ENCODE measurements at places on chromosomes 1 and 21. TPM values are rescaled to one million over a fixed set of nuclear protein-coding genes. Genes with fewer than 3 reads are reported as not detected.

DNA sequence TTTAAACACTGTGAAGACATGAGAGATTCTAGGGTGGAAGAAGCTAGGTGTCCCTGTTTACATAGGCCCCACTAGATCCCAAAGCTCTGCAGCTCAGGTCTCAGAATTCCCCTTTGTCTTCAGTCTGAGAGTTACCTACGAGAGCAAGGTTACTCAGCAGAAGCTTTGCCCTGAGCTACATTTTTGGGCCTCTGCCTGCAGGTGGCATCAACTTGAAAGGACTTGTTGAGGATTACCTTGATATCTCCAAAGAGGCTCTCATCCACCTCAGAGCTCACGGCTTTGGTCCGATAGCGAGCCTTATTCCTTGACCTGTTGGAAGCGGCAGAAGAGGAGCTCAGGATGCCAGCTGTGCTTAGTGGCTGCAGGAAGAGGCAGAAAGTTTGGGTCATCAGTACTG lies 7.0 kb downstream of the CFAP45 start:
- H3K4me1 ChIP-seq, result peaks cover 17% of the 10 kb centered on the region
- H3K36me3 ChIP-seq, result no peaks in the 10 kb centered on the region
- no peak overlapping the region for H3K4me3 ChIP-seq
- no peak overlapping the region for H3K27ac ChIP-seq

DNA sequence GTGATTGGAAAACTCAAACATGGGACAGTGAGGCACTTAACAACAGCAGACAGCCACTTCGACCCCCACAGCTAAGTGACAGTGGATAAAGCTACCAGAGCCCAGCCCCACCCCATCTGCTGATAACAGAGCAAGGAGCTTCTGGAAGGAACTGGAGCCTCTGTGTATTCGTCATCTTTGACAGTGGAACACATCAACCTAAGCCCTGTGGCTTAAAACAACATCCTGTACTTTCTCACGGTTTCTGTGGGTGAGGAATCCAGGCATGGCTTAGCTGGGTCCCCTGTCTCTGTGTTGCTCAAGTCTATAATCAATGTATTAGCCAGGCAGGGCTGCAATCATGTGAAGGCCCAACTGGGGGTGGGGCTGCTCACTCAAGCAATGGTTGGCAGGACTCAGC lies 18.4 kb upstream of the SIPA1L2 start:
- H3K27me3 ChIP-seq, result no peaks in the 10 kb centered on the region
- no peaks in the 10 kb centered on the region for H3K4me1 ChIP-seq
- no peak overlapping the region for H3K27ac ChIP-seq
- no peak for DNase-seq

DNA sequence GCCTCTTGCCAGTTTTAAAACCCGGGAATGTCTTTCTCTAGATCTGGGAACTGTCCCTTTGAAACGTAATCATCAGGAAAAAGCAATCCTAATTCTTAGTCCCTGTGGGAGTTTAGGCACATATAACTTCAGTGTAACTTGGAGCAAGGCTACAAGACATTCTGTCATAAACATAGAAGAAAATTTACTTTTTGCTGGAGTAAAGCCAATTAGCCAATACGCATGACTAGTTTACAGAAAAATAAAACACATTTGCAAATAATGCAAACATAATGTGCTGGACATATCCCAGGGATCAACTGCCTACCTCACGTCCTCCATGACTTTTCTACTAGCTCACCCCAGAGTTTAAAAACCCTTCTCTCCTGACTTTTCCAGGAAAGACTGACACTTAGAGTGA lies 970.6 kb downstream of the MRPL39 start:
- no peak overlapping the region for H3K4me3 ChIP-seq
- no peaks in the 10 kb centered on the region for H3K27me3 ChIP-seq
- no peaks in the 10 kb centered on the region for H3K36me3 ChIP-seq
- no peak overlapping the region for H3K27ac ChIP-seq

GRCh38 chr1:199859491-199859933 lies 168.0 kb upstream of the NR5A2 start:
- H3K4me1 ChIP-seq, result no peaks in the 10 kb centered on the region
- no peak overlapping the region for H3K4me3 ChIP-seq
- DNase-seq, result no peak

DNA sequence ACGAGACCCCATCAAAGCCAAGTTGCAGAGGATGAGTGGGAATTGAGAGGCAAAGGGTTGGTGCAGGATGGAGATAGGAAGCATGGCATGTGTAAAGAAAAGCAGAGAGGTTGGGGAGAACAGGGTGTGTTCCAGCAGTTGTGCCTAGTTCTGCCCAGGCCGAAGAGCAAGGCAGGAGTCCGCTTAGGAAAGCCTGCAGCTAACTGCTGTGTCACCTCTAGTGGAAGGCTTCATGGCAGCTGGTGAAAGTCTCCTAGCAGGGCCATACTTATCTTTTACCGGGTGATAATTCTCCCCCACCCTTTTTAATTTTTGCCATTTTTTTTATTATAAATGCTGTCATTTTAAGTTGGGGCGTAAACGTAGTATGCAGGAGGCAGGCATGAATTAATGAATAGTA lies 93.6 kb downstream of the NFIA start:
- H3K27ac ChIP-seq, result no peak overlapping the region
- H3K36me3 ChIP-seq, result no peaks in the 10 kb centered on the region
- H3K4me1 ChIP-seq, result peaks cover 48% of the 10 kb centered on the region

DNA sequence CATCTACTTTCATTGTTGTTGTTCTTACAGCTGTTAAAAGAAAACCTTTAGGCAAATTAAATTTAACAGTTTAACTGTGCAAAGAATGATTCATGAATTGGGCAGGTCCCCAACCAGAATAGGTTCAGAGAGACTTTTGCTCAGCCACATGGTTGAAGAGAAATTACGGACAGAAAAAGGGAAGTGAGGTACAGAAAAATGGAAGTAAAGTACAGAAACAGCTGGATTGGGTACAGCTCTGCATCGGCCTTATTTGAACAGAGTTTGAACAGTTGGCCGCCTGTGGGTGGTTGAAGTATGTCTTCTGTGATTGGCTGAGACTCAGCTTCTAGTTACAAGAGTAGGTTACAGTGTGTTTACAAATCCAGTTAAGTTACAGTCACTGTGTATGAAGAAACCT lies 210.1 kb downstream of the FGGY start:
- no peaks in the 10 kb centered on the region for H3K27me3 ChIP-seq
- no peak overlapping the region for H3K4me3 ChIP-seq
- no peaks in the 10 kb centered on the region for H3K36me3 ChIP-seq
- no peak overlapping the region for H3K27ac ChIP-seq
- DNase-seq, result peak; percentile 56

DNA sequence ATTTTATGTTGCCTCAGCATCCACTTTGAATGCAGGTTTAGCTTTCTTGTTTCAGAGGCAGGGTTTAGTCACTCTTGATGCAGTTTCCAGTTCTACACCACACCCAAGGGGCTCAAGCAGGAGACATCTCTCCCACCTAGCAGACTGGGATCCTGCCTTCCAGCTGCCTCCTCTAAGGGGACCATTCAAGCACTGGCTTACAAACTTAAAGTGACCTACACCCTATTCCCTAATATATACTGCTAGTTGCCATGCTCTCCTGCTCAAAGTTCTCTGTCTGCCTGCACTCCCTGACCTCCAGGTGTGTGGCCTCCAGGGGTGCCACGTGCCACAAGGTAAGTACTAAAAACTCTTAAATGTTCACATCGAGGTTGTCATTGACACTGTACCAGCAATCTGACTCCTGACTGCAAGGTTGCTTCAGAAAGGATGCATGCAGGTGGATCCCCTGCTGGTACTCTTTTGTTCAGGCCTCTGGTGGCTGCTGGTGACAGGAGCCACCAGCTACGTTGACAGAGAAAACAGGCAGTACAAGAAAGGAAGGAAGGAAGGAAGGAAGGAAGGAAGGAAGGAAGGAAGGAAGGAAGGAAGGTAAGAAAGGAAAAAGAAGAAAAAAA lies 185.9 kb downstream of the COQ8A start:
- no peak overlapping the region for H3K4me3 ChIP-seq
- H3K27ac ChIP-seq, result no peak overlapping the region
- no peak for DNase-seq
- H3K36me3 ChIP-seq, result no peaks in the 10 kb centered on the region

GRCh38 chr1:31036749-31037500 lies 28.6 kb downstream of the PUM1 start:
- H3K36me3 ChIP-seq, result peaks cover 17% of the 10 kb centered on the region
- no peak overlapping the region for H3K4me3 ChIP-seq
- no peaks in the 10 kb centered on the region for H3K27me3 ChIP-seq
- DNase-seq, result no peak
- peaks cover 43% of the 10 kb centered on the region for H3K4me1 ChIP-seq

- H3K27ac ChIP-seq, result no peak overlapping the region
- no peaks in the 10 kb centered on the region for H3K4me1 ChIP-seq
- H3K4me3 ChIP-seq, result no peak overlapping the region
- no peak for DNase-seq
- H3K27me3 ChIP-seq, result no peaks in the 10 kb centered on the region
These were observed 496.5 kb upstream of the ADGRL2 start for GRCh38 chr1:81304187-81304586.

DNA sequence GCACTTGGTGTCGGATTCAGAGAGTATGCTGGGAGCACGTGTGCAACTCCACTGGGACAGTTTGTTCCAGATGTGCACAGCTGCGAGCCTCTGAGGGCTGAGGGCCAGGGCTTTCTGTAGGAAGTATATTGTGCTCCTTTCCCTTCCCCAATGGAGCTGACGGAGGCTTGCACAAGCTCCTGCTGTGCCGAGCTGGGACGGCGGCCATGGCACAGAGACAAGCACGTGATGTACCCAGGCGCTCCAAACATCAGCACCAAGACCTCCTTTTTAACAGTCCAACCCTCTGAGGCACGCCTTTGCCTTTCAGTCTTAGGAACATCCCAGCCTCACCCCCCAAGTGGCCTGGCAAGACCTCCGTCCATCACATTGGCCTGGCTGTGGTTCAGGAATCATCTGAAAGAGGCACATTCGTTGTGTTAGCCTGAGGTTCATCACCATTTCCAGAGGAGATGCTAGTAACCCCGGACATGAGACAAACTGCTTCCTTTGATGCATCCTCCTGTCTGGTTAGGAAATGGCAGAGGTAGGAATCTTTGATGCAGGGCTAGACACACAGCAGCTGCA lies 339.2 kb upstream of the KAZN start:
- H3K36me3 ChIP-seq, result no peaks in the 10 kb centered on the region
- no peak for DNase-seq
- H3K27ac ChIP-seq, result no peak overlapping the region
- H3K27me3 ChIP-seq, result no peaks in the 10 kb centered on the region
- no peak overlapping the region for H3K4me3 ChIP-seq
- H3K4me1 ChIP-seq, result peaks cover 40% of the 10 kb centered on the region

DNA sequence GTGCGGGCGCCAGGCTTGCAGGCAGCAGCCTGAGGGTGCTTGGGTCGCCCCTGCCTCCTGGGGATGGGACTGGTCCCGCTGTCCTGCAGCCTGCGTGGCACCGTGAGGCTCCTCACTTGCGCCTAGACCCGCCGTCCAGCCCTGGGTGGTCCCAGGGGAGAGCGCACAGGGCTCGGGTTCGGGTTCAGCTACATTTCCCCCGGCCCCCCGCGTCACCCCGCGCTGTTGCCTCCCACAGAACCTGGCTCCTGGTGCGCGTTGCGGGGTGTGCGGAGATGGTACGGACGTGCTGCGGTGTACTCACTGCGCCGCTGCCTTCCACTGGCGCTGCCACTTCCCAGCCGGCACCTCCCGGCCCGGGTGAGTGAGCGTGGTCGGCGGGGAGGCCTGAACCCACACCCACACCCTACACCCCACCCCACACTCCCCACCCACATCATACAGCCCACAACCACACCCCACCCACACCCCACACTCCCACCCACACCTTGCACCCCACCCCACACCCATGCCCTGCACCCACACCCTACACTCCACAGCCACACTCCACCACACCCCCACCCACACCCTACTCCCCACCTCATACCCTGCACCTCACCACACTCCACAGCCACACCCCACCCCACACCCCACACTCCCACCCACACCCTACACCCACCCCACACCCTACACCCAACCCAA lies 6.2 kb upstream of the PFKL start:
- no peak overlapping the region for H3K27ac ChIP-seq
- no peak for DNase-seq
- peaks cover 3% of the 10 kb centered on the region for H3K27me3 ChIP-seq
- H3K36me3 ChIP-seq, result no peaks in the 10 kb centered on the region
- H3K4me3 ChIP-seq, result no peak overlapping the region
- 0 out of 2 replicates have a peak, but pooled peaks cover 2% of the 10 kb centered on the region for H3K4me1 ChIP-seq

DNA sequence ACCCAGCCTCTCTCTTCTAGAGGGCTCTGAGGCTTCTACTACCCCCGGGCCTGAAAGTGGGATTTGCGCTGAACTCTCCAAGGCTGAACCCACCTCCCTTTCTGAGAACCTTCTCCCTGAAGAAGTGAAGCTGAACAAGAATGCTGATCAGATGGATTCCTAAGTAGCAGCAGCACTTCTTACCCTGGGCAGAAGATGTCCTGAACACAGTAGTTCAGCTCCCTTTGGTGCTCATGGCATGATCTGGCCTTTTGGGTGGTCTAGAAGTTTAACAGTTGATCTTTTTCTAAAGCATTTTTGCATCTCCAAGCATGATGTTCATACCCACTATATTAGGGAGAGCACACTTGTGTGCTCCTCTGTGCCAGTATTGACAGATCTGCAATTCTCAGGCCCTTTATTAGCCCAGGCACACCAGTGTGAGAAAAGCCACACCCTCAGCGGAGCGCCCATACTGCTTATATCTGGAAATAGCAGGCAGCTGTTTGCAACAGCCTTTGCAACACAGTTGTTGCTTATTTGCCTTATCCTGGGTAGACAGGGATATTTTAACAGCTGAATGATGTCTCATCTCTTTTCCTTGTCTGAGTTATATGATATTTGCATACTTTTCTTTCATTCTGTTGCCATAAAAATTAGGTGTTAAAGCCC lies 34.2 kb downstream of the CNN3 start:
- no peak overlapping the region for H3K4me3 ChIP-seq
- no peaks in the 10 kb centered on the region for H3K4me1 ChIP-seq
- H3K36me3 ChIP-seq, result no peaks in the 10 kb centered on the region
- no peak overlapping the region for H3K27ac ChIP-seq
- DNase-seq, result no peak

- no peak overlapping the region for H3K27ac ChIP-seq
- no peaks in the 10 kb centered on the region for H3K36me3 ChIP-seq
- H3K4me1 ChIP-seq, result no peaks in the 10 kb centered on the region
- H3K27me3 ChIP-seq, result no peaks in the 10 kb centered on the region
- DNase-seq, result no peak
- H3K4me3 ChIP-seq, result no peak overlapping the region
These were observed 86.9 kb upstream of the KCNE2 start for GRCh38 chr21:34276711-34277425.

DNA sequence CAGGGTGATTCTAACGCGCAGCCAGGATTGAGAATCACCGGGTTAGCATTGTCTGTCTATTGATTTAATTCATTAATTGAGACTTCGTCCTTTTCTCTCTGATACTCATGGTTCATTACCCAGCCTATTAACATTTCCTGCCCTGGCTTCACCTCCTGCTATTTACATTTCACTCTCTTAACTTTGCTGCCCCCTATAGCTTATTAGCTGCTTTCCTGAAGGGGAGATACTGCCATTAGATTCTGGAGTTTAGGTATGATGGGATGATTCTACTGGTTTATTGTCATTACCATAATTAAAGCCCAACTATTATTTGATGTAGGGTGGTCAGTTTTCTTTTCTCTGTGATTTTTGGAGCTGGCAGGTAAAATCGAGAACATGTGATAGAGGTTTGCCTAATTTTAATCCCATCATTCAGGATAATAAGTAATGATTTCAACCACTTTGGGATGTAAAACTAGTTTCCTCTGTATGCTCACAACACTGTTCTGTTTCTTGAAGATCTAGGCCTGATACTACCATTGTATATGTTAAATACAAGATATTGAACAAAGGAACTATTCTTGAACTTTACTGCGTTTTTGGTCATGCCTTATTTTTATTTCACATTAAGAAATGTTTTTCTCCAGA lies 6.4 kb downstream of the PPP2R5A start:
- no peak overlapping the region for H3K27ac ChIP-seq
- peaks cover 67% of the 10 kb centered on the region for H3K4me1 ChIP-seq
- DNase-seq, result peak; percentile 84

Gene GJA4
- not detected for total RNA-seq

Gene CELF3
- not detected for total RNA-seq

Measured in Karpas-422 (cell line).